Stimulated activated CD4-positive, alpha-beta T cell treated with anti-CD3 and anti-CD28 coated beads, Interleukin-12 subunit alpha, Interleukin-12 subunit beta, amount 100 ng/mL, for 4 hours (primary cell): ENCODE measurements at places on chromosomes 13 and 19.
A peak's percentile ranks its signal among the peaks of the same experiment; 100 is the strongest.

GRCh38 chr13:51237887-51238286, 15.7 kb downstream of the FAM124A start:
- no peak for DNase-seq

- DNase-seq = peak; percentile 8
Observed at GRCh38 chr13:99895444-99896368, 75.9 kb downstream of the ZIC5 start.

DNA sequence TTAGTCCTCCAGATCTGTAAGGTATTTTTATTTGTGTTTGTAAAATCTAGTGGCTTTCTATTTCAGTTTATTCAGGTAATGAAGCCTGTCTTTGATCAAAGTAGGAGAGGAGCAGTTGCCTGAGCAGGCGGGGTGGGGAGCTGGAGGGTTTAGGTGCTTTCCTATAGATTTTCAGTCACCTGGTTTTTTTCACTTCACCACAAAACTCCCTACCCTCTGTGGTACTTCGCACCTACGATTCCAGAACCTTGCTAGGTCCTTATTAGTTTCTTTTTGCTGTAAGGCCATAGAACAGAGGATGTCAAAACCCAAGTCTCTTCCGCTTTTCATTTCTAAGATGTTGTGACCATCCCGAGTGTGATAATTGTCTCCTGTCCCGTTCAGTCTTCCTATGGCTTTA, 26.6 kb downstream of the SLAIN1 start:
- DNase-seq = no peak

DNA sequence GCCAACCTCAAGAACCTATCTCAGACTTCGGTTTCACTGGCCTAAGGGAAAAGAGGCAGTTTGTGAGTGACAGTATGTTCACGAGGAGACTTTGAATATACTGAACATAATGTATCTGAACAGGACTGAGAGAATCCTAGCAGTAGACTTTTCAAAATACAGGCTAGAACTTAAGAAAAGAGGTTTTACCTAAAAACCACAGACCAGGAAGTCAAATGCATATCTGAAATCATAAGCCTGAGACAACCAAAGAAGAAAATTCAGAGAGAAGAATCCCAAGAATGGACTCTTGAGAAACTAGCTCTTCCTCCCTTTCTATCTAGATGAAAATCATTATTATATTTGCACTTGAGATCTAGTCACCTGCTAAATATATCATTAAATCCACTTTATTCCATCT, 17.6 kb downstream of the MYCBP2 start:
- DNase-seq = no peak

DNA sequence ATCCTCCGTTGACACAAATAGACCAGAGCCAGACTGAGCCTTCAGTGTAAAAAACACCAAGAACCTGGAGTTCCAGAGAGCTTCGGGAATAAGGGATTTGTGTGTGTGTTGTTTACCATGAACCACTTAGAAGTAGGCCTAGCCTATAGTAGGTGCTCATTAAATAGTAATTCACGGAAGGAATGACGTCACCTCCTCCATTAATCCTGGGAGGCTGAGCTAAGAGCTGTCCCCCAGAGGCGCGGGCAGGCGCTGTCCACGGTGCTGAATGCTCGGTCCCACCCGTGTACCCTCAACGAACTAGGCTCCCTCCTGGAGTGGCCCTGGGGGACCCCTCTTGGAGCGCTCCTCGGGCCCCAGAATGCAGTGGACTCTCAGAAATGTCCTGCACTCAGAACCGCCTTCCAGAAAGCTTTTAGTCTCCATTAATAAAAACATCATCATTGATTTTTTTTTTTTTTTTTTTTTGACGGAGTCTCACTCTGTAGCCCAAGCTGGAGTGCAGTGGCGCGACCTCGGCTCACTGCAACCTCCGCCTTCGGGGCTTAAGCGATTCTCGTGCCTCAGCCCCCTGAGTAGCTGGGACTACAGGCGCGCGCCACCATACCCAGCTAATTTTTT, 6.5 kb downstream of the UNC13A start:
- DNase-seq = peak; percentile 35

GRCh38 chr13:66547685-66548084, 682.5 kb downstream of the PCDH9 start:
- DNase-seq = no peak

- no peak for DNase-seq
Observed at GRCh38 chr13:112113348-112113747, 46.4 kb downstream of the SOX1 start.

DNA sequence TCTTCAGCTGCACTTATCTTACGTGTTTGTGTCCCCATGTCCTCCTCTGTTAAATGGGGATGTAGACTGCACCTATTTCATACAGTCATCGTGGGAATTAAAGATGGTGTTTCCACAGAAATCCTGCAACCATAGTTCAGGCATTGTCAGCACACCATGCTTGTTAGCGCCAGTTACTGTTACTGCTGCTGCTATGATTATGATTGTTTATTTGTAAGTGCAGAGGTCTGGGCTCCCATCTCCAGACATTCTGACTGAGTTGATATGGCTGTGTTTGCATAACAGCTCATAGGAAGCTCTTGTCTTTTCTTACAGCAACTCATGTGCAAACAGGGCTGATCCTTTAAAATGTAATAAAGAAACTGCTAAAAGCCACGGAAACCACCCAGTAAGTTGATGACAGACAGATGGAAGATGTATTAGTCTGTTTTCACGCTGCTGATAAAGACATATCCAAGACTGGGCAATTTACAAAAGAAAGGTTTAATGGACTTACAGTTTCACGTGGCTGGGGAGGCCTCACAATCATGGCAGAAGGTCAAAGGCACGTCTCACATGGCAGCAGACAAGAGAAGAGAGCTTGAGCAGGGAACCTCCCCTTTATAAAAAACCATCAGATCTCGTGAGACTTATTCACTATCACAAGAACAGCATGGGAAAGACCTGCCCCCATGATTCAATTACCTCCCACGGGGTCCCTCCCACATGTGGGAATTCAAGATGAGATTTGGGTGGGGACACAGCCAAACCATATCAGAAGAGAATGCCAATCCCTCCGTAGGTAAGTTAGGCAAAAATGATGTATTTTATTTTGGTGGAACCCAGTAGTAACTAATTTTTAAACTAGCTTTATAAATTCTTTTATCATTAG, 1.6 kb downstream of the ZSCAN5A start:
- DNase-seq = no peak

GRCh38 chr13:32261567-32261966, 53.6 kb downstream of the ZAR1L start:
- DNase-seq = no peak

DNA sequence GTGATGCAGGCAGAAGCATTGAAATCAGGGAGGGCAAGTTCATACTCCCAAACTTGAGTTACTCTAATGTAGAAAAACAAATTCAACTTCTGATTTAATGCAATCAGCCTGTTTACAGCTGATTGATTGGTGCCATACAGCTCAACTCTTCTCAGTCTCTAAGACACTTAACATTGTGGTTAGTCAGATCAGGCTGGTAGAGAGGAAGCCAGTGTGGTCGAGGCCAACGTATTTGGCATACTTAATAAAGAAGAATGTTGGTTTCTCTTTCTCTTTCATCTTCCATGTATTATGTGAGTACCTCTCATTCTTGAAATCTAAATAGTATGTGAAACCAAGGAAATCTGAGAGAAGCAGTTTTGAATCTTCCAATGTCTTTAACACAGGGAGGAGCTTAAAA, 255.0 kb upstream of the SLITRK1 start:
- DNase-seq = peak; percentile 12

- no peak for DNase-seq
Observed at GRCh38 chr13:26839682-26840081, 79.1 kb upstream of the GPR12 start.
